ENCODE measurements at places on chromosomes 7 and 10.

DNA sequence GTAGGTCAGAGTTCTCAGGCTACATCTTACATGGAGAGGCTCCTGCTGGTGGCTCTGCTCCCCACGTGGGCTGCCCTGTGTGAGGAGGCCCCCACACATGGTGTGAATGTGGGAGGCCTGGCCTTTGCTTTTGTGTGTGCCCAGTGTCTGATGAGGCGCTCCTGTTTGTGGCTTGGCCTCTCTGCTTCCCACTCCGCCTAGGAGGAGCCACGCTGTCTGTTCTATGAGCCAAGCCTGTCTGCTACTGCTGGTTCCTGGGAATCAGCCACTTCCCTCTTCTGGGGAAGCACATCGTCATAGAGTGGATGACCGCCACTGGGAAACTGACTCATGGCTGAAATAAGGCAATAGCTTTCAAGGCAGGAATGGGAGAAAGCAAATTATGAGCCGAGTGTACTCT, 87.1 kb downstream of the CYP26A1 start:
- DNase-seq: no peak

DNA sequence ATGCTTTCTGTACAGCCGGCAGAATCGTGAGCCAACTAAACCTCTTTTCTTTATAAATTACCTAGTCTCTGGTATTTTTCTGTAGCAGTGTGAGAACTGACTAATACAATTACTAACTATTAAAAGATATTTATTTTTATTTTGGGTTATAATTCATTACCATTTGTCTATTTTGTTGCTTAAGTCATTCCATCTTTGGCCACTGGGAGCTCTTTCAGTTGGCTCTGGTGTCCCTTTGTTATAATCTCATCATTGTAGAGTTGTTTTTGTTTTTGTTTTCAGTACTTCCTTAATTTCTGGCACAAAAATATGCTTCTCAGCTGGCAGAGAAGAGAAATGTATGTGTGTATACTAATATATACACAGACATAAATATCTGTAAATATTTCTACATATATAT, 807.9 kb upstream of the MBL2 start:
- no peak for DNase-seq

- DNase-seq: no peak
Measured at GRCh38 chr10:47241256-47241655, 58.7 kb upstream of the GDF10 start.

GRCh38 chr10:14562218-14563075, 212.2 kb downstream of the FAM107B start:
- DNase-seq: no peak

Measured in posterior cingulate gyrus (tissue), 11 donors.